ENCODE measurements at places on chromosomes 12 and 14.

DNA sequence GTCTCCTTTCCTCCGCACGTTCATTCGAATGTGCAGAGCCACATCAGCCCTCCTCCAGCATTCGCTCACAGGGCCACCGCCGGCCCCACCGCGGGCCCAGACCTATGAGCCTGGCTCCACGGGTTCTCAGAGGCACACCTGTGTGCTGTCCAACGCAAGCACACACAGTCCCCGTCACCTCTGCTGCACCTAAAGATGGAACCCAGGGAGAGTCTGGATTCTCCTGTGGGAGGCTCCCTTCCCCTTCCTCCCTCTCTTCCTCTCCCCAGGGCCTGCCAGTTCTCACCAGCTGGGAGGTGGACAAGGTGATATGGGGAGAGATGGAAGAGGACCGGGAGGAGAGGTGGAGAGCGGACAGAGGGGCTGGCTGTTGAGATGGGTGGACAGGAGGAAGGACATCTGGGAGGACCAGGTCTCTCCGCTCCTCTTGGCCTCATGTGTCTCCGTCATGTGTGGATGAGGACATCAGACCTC, 4.9 kb upstream of the AQP6 start:
- no peak for DNase-seq

DNA sequence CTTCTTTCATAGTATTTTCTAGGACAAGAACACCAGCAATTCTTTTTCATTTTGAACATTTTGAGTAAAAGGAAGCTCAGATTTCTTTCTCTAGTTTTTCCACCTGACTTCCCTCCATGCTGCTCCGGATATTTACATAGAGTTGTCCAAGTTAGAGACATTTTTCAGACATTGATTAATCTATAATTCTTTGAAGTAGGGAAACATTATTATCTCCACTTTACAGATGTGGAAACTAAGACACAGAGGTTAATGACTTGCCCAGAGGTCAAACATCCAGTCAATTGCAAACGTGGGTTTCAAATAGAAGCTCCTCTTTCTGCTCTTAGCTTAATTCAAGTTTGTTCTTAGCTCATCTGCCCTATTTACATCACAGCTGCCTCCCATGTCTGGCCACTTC, 138.3 kb downstream of the EGLN3 start:
- DNase-seq: no peak

DNA sequence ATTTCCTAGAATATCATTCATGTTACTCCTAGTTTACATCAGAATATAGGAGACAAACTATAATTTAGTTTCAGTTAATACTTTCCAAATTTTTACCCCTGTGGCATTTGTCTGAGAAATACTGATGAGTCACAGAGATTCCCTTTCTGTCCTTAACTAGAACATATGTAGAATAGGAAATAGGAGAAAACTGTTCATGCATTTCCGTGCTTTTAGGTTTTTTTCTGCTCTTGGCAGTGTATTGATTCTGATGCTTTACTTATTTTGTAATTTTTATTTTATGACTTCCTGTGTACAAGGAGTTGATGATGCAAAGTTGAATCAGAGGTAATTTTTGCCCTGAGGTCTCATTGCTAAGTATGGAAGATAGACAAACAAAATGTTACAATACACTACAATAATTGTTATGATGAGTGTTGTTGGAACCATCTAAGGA, 23.0 kb downstream of the MNAT1 start:
- DNase-seq: no peak

DNA sequence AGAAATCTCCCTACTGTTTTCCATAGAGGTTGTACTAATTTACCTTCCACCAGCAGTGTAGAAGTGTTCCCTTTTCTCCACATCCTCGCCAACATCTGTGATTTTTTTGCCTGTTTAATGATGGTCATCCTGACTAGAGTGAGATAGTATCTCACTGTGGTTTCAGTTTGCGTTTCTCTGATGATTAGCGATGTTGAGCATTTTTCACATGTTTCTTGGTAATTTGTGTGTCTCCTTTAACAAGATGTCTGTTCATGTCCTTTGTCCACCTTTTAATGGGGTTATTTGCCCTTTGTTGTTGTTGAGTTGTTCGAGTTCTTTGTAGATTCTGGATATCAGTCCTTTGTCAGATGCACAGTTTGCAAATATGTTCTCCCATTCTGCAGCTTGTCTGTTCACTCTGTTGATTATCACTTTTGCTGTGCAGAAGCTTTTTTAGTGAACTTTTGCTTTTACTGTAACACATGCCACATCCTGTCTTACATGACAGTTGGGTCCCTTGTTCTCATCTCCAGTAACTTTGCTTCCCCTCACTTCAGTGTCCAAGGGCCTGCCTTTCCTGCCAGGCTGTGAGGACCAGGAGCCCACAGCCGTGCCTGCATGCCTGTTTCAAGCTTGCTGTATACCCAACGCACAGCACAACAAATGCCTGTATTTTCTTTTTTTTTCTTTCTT, 64.9 kb downstream of the SPRING1 start:
- DNase-seq: no peak

- peak; percentile 98 for DNase-seq
Measured at GRCh38 chr12:92078167-92079053, 67.2 kb downstream of the BTG1 start.

DNA sequence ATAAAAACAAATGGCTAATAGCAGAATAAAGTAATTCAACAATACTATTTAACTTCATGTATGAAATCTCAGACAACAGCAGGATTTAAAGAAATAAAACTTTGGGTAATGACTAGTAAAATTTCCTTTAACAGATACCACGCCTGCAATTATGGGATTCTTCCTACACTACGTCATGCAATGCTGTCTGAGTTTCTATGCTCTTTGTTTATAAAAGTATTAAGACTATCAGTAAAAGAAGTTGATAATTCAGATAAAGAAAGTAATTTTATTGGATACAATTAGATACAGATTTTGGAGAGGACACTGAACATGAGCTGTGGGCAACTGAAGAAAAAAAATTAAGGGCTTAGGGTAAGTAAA, 308.4 kb upstream of the LRFN5 start:
- no peak for DNase-seq

- no peak for DNase-seq
Measured at GRCh38 chr12:53330671-53331070, 5.5 kb downstream of the SP7 start.

- DNase-seq: no peak
Measured at GRCh38 chr12:92030618-92031017, 115.0 kb downstream of the BTG1 start.

- no peak for DNase-seq
Measured at GRCh38 chr14:91019673-91020072, 40.8 kb downstream of the RPS6KA5 start.

GRCh38 chr14:28767853-28768741, 1.5 kb downstream of the FOXG1 start:
- DNase-seq: no peak

- DNase-seq: no peak
Measured at GRCh38 chr14:50599700-50600444, 39.9 kb downstream of the ATL1 start.

DNA sequence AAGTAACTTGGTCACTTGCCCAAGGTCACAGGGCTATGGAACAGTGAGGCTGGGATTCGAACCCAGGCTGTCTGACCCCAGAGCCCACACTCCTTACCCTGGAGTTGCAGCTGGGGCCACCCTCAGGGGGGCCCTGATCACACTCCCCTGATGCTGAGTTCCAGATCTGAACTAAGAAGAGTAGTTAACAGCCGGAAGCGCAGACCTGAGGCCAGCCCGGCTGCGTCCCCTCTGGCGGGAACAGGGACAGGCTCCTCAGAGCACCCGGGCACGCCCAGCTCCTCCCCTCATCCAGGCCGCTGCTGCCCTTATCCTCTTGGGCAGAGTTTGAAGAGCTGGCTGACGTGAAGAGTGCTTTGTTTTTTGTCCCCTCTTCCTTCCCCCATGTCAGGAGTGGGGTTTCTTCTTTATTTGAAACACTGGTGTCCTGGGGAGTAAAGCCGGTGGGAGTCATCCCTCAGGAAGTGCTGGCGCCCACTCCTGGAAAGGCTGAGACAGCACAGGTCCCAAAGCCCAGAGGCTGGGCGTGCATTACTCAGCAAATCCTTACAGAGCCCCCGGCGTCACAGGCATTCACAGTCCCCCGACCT, 8.7 kb downstream of the PHB2 start:
- no peak for DNase-seq

GRCh38 chr12:107032266-107032665, 45.3 kb upstream of the MTERF2 start:
- no peak for DNase-seq

DNA sequence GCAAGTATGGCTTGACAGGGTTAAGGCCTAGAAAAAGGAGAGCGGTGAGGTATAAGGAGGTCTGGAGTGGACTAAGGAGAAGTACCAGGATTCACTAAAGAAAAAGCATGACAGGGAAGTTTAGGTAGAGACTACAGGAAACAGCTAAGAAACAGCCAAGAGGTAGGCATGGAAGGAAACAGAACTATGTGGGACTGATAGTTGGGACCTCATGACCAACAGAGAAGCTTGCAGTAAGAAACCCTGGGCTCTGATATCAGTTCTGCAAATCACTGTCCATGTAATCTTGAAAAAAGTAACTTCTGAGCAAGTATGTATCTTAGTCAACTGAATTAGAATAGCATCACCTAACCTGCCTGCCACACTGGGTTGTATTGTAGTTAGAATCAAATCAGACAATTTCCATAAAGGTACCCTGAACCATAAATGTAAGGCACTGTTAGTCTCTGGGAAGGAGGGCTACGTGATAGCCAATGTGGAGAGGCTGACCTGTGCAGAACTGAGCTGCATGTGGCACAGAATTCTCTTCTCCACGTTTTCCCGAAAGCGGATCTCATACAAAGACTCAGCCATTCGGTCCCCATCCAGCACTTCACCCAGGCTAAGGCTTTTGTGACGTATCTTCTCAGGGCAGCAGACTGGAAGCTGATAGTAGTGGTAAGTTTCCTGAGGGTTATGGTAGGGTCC, 912 bp downstream of the TM9SF1 start:
- no peak for DNase-seq

- no peak for DNase-seq
Measured at GRCh38 chr12:66667906-66668305, 11.0 kb downstream of the GRIP1 start.

- no peak for DNase-seq
Measured at GRCh38 chr14:52961060-52961639, 10.3 kb upstream of the FERMT2 start.

DNA sequence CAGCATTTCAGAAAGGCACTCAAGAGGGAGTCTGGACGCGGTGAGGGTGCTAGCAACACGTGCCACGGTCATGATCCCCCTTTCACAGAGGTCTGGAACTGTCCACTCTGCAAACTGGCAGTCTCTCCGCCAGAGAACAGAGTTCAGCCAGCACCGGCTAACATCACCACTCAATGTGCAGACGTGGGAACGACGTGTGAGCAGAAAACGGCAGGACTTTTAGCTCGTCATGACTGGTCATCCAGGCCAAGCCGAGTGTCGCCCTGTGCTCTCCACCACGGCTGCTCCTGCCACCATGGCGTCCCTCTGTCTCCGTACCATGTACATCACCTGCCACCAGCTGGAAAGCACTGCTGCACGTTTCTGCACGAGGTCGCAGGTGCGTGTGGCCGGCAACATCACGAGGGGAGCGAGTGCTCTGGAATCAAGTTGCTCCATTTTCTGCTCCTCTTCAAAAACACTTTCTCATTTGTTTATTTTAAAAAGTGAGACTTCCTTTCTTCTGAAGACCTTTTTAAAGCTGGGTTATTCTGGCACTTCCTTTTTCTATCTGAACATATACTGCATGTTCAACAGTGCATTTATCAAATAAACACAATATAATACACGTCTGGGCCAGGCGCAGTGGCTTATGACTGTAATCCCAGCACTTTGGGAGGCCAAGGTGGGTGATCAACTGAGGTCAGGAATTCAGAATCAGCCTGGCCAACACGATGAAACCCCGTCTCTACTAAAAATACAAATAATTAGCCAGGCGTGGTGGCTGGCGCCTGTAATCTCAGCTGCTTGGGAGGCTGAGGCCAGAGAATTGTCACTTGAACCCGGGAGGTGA, 28.0 kb downstream of the SLC15A4 start:
- DNase-seq: no peak

DNA sequence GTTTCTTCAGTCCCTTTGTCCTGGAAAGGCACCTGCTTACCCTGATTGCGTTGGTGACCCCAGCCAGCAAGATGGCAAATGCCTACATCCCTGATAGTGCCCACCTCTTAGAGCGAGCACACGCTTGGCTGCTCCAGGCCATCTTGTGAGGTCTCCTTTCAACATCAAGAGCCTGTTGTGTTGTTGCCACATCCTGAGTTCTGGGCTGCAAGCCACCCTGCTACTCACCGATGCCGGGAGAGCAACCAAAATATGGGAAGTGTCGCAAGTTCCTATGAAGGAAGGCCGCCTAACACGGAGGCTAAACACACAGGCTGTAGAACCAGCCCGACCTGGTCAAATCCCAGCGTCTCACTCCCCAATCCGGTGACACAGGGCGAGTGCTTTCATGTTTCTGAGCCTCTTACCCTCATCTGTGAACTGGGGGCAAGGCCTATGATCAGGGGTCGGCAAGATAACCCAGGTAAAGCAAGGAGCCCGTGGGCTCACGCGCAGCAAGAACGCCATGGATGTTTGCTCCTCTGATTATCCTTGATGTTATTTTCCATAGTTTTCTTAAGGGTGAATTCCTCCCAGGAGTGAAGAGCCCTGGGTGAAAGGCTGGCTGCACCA, 98.4 kb downstream of the LGMN start:
- no peak for DNase-seq

- no peak for DNase-seq
Measured at GRCh38 chr12:6273541-6274230, 36.8 kb upstream of the PLEKHG6 start.

GRCh38 chr14:45868863-45869262, 615.9 kb upstream of the MIS18BP1 start:
- DNase-seq: no peak

DNA sequence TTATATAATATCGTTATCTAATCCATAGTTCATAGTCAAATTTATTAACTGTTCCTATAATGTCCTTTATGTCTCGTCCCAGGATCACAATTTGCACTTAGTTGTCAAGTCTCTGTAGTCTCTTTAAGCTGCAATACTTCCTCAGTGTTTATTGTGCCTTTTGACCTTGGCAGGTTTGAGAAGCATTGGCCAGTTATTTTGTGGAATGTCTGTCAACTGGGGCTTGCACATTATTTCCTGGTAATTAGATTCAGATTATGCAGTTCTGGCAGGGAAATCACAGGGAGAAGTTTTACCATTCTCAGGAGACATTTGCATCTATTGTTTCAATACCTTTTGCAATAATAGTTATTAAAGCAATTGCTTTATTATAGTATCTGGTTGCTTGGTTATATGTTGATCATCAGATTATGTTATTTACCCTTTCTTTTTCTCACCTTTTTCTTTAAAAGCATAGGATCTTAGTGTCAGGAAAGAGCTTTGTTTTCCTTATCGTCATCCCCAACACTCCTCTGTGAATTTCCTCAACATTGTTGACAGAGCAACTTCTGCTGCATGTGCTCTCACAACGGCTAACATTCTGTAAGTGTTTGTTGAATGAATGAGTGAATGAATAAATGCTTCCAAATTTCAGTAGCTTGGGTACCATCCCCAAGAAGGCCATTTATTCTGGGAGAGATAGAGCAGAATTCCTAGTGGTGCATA, 3.7 kb upstream of the ART4 start:
- no peak for DNase-seq

Data from brain pericyte (primary cell).